ENCODE measurements at places on chromosomes 2 and 18.

GRCh38 chr2:186772579-186772978 lies 76.4 kb downstream of the ZSWIM2 start:
- no peak for DNase-seq

DNA sequence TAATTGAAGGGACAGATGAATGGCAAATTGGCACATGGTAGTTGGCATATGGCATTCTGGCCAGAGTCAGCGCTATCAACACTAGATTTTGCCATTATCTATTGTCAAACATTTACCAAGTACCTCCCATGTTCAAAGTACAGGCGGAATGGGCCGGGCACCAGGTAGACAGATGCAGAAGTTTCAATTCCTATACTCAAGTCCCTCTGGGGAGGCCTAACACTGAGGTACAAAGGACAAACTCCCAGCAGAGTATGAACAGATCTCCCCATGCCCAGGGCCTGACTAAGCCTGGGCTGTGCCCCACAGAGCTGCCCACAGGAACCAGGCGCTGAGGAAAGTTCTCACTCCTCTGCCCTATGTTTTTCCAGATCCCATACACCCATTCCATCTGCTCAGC lies 257.5 kb upstream of the KLHL29 start:
- no peak for DNase-seq

DNA sequence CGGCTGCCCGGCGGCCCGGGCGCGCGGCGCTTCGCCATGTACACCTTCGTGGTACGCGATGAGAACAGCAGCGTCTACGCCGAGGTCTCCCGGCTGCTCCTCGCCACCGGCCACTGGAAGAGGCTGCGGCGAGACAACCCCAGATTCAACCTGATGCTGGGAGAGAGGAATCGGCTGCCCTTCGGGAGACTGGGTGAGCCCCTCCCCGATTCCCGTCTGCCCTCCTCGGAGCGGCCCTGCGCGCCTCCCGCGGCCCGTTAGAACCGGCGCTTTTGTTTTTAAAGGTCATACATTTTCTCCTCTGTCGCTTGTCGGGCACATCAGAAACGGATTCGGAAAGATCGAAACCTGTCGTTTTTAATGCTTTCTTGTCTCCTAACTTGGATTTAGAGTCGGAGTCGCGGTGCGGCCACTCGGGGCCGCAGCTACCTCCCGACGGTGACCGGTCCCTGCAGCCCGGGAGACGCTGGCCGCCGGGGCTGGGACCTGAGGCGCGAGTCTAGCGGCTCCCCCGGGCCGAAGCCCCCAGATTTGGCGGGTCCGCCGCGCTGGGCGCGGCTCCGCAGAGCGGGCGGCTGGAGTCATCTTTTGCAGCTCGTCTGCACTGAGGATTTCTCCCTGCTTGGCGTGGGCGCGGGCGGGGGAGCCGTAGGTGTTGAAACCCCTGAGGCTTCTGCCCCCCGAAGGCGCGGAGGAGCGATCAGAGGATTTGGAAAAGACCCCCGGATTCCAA lies 519 bp downstream of the TTL start:
- DNase-seq = peak; percentile 56

DNA sequence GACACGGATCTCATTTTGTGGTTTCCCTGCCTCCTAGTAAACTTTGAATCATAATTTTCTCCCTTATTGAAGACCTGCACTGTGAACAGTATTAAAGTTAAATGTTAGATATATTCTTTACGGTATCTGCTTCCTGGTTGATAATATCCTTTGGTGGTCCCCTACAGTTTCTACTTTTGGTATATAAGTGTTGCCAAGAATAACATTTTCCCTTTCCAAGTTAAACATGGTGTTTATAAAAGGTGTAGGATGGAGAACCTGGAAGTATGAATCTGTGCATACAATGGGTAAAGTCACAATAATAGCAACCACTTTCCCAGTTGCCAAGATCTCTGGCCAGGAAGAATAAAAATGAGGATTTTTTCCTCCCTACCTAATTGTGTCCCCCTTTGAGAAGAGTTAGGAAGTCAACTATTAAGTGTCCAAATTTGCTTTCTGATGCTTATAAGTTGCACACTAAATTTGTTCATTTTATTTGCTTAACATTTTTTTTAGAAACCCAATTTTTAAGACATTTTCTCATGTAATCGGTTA lies 201.0 kb upstream of the STK17B start:
- no peak for DNase-seq

GRCh38 chr2:43222475-43223309 lies 3.7 kb downstream of the ZFP36L2 start:
- DNase-seq = no peak

DNA sequence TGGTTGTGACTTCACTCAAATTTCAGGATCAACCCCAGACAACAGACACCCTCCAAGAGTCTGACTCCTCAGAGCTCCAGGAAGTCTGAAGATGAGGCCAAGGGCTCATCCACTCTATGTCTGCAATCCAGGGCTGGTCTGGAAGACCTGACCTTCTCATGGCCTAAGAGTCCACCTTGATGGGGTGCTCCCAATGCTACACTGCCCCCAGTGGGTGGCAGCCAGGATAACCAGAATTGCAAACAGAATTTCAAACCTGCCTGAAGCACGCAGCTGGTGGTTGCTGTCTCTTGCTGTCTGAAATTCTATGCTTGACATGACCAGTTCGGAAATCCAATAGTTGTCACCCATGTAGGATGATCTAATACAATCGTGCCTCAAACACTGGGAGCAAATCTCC lies 96.0 kb downstream of the UXS1 start:
- DNase-seq = no peak

GRCh38 chr2:51027442-51027841 lies 4.5 kb downstream of the NRXN1 start:
- DNase-seq = no peak

GRCh38 chr2:236177967-236178889 lies 10.0 kb upstream of the GBX2 start:
- peak; percentile 67 for DNase-seq

- DNase-seq = no peak
These were observed 2.3 kb upstream of the PLEK start for GRCh38 chr2:68362749-68363148.

DNA sequence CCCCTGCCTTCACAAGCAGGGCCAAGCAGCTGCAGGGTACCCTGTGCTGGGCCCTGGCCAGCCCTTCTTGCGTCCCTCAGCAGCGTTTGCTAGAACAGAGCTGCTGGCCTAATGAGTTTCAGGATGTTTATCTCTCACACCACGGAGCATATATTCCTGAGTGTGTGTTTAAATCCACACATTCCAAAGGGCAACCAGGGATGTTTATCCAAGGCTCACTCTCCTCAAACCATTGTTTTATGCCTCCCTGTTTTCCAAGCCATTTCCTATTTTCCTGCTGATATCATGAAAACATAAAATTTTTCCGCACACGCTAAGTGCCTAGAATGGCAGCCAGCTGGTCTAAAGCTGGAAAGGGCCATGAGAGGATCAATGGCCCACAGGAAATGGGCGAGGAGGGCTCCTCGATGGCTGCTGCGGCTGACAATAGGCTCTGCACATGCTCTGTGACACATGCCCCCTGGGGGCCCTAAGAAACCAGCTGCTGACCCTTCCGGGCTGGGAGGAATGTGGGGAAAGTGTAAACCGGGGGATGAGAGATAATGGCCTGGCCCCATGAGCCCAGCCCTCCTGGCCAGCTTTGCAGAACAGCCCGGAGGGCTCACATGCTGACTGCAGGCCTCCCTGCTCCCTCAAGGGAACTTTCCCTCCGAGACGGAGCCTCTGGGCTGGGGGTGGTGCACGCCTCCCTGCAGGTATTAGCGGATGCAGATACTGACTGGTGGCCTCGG lies 194.0 kb downstream of the NDUFA10 start:
- DNase-seq = peak; percentile 31

GRCh38 chr2:18268400-18268799 lies 292.1 kb downstream of the RDH14 start:
- no peak for DNase-seq

- no peak for DNase-seq
These were observed 391.0 kb downstream of the THSD7B start for GRCh38 chr2:137156221-137156844.

DNA sequence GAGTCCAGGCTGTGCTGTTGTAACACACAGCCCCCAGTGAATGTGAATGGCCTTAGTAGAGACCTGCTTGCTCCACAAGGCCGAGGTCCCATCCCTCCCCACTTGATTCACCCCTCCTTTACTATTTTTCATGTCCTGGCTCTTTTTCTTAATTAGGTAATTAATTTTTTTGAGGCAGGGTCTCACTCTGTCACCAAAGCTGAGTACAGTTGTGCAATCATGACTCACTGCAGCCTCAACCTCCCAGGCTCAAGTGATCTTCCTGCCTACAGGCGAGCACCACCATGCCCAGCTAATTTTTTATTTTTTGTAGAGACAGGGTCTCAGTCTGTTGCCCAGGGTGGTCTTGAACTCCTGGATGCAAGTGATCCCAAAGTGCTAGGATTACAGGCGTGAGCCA lies 19.3 kb downstream of the FBLN7 start:
- DNase-seq = no peak

- no peak for DNase-seq
These were observed 359.9 kb downstream of the DSC3 start for GRCh38 chr18:30682672-30683071.

- no peak for DNase-seq
These were observed 8.5 kb downstream of the IRS1 start for GRCh38 chr2:226791056-226791486.

GRCh38 chr2:163859951-163860350 lies 124.1 kb upstream of the FIGN start:
- DNase-seq = no peak

GRCh38 chr18:52370841-52371240 lies 30.8 kb downstream of the DCC start:
- DNase-seq = no peak

DNA sequence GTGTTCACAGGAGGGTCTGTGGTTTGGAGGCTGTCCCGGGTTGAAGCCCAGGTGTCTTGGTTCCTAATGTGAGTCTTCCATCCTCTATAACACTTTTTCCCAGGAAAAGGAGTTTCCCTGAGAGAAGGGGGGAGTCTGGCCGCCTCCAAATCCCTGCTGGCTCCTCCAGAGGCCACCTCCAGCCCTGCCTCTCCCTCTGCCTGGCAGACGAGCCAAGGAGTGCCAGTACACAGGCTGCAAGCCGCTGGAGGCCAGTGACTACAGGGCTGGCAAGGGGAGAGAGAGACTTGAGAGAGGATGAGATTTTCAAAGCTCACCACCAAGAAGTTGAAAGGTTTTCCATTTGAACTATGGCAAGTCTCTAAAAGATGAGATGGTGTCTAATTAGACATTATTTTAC lies 154.2 kb upstream of the ID2 start:
- no peak for DNase-seq

Measured in liver (tissue), 10 donors.